Upper lobe of right lung (tissue), 1 donor: ENCODE measurements at places on chromosomes 7 and 10. TPM values are rescaled to one million over a fixed set of nuclear protein-coding genes. Genes with fewer than 3 reads are reported as not detected.

Gene SSBP1
- 64.9 TPM for total RNA-seq

Gene PLCE1
- 14.3 TPM for total RNA-seq

Gene CPN1
- total RNA-seq: not detected

Gene C10orf62
- total RNA-seq: not detected

Gene HOXA11
- total RNA-seq: not detected

Gene SEMA4G
- 6.7 TPM for total RNA-seq

Gene SPDYE2
- total RNA-seq: not detected

Gene MCM10
- total RNA-seq: 0.78 TPM

Gene PARP12
- total RNA-seq: 100 TPM

Gene MDFIC
- 39.0 TPM for total RNA-seq

Gene RAPGEF5
- total RNA-seq: 139 TPM

Gene AS3MT
- 2.5 TPM for total RNA-seq

Gene TWIST1
- not detected for total RNA-seq

Gene PRRT4
- 0.26 TPM for total RNA-seq
